ENCODE measurements at places on chromosomes 11 and 22.
A peak's percentile ranks its signal among the peaks of the same experiment; 100 is the strongest.

DNA sequence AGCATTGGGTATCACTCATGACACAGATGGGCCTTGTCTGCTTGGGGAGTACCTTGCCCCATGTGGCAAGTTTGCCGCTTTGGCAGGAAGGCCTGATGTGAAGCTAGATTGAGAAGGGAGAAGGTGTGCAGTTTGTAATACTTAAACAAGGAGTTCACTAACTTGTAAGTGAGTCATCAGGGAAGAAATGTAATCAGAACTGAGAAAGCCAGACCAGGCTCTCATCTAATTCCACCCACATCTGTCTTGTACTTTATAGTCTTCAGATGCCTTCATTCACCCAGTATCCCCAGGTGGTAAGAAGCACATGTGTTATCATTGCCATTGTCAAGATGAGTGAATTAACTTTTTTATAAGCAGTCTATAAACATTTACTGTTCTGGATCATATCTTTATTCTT is 116.0 kb upstream of the DDI1 start:
- no peak for DNase-seq

- peak; percentile 63 for DNase-seq
Measured at GRCh38 chr11:28674433-28675103, 566.4 kb downstream of the METTL15 start.

- DNase-seq = no peak
Measured at GRCh38 chr22:36335621-36336020, 52.1 kb downstream of the MYH9 start.

- DNase-seq = no peak
Measured at GRCh38 chr11:32154275-32154674, 63.4 kb downstream of the RCN1 start.

GRCh38 chr22:28142361-28142961 is 223.4 kb upstream of the PITPNB start:
- peak; percentile 82 for DNase-seq

DNA sequence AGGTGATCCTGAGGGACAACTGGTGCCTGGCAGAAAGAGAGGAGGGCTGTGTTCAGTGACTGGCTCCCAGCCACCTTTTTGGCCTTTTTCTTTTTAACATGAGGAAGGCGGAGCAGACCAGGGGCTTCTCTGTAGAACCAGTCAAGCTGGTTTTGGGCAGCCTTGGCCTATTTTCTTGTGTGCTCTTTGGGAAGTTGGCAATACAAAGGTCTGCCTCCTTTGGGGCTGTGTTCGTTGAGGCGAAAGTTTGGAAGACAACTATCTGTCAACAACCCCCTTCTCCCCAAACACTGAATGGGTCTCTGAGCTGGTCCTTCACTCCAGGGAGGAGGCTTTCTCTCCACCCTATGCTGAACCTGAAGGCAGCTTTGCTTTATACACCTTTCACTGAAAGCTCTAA is 8.5 kb downstream of the MARK2 start:
- no peak for DNase-seq

DNA sequence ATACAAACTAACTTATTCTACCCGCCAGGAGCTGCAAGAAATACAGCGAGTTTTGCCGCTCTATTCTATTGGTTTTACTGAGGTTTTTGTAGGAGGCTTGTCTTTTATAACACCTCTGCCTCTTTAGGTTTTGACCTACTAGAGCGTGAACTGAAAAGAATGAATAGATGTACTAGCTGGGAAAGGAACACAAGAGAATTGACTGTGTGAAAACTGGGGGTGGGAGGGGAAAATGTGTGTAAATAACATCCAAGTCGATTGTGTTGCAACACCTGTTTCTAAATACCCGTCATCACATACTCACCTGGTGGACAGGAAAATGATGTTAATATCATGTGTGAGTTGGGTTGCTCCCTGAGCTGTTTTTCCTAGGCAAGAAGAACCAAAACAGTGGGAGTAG is 12.9 kb upstream of the JHY start:
- DNase-seq = no peak

GRCh38 chr22:39661842-39662685 is 91.5 kb downstream of the CACNA1I start:
- DNase-seq = no peak

DNA sequence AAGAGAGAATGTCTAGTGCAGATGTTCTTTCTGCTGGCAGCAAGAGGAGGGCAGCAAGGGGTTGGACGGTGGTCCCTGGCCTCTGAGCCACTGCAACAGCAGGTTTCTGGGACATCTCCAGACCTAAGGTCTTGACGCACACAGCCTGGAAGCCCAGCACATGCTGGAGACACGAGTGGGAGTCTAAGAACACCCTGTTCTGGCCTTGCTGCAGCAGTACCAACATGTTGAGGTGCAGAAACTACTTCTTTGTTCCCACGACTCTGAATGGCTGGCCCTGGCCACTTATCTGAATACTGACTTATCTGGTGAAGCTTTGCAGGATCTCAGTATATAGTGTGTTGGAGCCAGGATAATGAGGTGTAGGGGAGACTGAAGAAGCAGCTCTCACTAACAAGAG is 6.8 kb downstream of the MICAL2 start:
- no peak for DNase-seq

DNA sequence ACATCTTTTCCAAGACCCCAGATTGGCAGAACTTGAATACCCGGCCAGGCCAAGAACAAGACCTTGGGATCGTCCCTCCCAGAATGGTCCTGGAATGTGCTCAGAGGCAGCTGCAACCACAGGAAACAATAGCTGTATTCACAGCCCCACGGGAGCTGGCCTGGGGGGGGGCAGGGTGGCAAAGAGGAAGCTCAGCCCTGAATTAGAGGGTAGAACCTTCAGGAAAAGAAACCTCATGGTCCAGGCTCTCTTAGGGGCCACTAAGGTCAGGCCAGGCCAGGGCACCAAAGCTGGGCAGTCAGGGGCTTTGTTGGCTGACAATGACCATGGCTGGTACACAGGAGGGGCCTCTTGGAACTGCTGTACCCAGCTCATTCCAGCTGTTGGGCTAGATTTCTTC is 17.3 kb downstream of the RPL27A start:
- no peak for DNase-seq

GRCh38 chr11:129286813-129287212 is 88.8 kb upstream of the BARX2 start:
- no peak for DNase-seq

DNA sequence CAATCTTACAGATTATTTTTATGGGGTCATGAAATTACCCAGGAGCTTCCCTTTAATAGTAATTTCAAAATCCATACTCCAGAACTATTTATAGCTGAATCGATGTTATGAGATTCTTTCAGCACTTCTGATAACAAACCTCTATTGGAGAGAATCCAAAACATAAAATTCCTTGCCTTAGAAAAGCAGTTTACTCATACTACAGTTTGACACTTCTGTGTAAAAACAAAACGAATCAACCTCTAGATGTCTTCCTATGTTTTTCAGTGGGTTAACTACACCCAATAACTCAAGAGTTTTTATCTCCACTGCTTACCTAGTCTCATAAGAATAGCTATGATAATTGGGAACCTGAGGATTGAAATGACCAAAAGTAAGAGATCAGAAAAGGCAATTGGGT is 35.6 kb downstream of the KIF18A start:
- DNase-seq = no peak

DNA sequence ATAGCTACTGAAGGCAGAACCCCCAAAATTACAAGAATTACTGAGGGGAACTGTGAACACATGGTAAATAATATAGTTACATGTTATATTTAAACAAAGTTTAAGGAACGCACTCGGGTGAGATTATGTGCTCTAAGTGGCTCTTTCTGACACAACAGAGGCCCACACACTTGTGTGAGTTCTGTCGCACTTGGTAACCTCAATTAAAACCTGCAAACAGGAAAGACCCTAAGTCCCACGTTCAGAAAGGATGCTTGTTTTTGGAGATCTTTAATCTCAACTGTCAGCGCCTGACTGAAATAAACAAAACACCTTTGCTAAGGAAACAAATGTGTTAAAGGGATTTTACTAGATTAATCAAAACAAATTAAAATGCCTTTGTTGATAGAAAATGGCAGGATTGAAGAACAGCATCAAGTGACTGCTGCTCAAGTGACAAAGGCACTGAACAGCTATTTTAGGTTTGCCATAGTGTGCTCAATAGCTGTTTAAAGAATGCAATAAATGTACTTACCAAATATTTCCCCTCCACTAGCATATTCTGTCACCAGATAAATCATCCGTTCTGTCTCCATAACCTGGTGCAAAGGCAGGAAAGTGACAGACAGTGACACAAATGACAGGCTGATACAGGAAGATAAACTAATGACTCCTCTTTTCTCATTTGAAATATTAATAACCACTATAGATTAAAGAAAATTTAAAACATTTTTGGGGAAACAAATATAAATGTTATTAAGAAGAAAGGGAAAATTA is 116.3 kb upstream of the APOA1 start:
- DNase-seq = no peak

- no peak for DNase-seq
Measured at GRCh38 chr11:132310390-132311375, 940.3 kb downstream of the NTM start.

- no peak for DNase-seq
Measured at GRCh38 chr11:120375076-120375475, 38.9 kb downstream of the ARHGEF12 start.

GRCh38 chr11:6404342-6405051 is 14.2 kb downstream of the SMPD1 start:
- DNase-seq = peak; percentile 17

GRCh38 chr11:95892892-95893570 is 30.9 kb downstream of the MTMR2 start:
- DNase-seq = no peak

- no peak for DNase-seq
Measured at GRCh38 chr11:72642043-72642883, 32.0 kb downstream of the PDE2A start.

- DNase-seq = no peak
Measured at GRCh38 chr11:70127653-70128434, 49.7 kb downstream of the ANO1 start.

DNA sequence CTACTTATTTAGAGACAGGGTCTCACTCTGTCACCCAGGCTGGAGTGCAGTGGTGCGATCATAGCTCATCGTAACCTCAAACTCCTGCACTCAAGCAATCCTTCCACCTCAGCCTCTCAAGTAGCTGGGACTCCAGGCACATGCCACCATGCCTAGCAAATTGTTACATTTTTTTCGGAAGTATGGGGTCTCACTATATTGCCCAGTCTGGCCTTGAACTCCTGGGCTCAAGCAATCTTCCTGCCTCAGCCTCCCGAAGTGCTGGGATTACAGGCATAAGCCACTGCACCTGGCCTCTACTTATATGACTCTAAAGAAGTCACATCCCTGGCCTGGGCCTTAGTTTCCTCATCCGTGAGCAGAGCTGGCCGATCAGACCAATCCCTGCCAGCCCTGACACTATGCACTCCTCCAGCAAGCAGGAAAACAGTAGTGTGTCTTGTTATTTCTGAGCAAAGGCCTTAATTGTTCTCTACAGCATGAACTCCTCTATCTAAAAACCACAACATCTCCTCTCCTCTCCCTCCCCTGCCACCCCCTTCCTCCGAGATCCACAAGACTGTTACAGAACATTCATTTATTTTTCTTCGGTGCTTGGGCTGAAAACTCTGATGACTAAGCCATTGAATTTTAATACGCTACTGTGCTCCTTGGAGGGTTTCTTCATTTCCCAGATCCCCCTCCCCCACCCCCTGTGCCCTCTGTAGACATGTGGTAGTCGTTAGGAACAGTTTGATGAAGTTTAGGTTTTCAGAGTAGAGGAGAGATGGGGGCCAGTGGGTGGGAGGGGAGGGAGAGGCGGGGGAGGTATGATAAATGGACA is 91.5 kb downstream of the ABTB2 start:
- peak; percentile 67 for DNase-seq

- no peak for DNase-seq
Measured at GRCh38 chr22:17777005-17777716, 2.9 kb upstream of the BID start.

GRCh38 chr11:33935461-33936456 is 43.9 kb upstream of the LMO2 start:
- no peak for DNase-seq

- DNase-seq = no peak
Measured at GRCh38 chr11:86623041-86623621, 49.3 kb downstream of the ME3 start.

DNA sequence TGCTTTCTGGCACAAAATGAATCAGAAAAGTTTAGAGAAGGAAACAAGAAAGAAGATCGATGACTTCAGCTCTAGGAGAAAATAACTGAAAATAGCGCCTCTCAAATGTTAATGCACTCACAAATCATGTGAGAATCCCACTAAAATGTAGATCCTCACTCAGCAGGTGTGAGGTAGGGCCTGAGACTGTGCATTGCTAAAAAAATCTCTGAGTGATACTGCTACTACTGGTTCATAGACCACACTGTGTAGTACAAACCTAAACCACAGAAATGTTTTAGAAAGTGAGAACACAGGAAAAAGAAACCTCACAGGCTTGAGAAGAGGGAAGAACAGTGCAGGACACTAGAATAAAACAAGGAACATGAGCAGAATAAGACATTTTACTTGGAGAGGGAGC is 2.0 kb downstream of the OR8D4 start:
- no peak for DNase-seq

- DNase-seq = no peak
Measured at GRCh38 chr11:100151944-100152343, 535.1 kb upstream of the ARHGAP42 start.

DNA sequence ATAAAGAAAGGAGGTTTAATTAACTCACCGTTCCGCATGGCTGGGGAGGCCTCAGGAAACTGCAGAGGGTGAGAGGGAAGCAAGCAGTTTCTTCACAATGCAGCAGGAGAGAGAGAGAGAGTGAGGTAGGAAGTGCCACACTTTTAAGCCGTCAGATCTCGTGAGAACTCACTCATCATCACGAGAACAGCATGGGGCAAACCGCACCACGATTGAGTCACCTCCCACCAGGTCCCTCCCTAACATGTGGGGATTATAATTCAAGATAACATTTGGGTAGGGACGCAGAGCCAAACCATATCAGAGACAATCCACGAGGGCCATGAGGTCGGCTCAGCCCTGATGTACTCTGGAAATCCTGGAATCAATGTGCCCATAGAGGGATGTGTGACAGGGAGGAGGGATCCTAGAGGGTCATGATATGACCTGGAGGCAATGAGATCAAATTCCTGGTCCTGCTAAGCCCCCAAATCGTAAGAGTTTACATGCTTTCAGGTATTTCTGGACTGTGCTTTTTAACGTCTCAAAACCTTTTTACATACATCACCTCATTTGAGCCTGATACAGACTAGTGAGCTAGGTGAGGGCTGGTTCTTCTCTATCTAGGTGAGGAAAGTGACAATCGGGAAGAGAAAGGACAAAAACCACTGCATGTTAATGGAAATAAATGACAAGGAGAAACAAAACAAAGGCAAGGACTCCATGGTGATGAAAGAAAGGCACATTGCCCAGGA is 19.5 kb upstream of the RASSF10 start:
- no peak for DNase-seq

DNA sequence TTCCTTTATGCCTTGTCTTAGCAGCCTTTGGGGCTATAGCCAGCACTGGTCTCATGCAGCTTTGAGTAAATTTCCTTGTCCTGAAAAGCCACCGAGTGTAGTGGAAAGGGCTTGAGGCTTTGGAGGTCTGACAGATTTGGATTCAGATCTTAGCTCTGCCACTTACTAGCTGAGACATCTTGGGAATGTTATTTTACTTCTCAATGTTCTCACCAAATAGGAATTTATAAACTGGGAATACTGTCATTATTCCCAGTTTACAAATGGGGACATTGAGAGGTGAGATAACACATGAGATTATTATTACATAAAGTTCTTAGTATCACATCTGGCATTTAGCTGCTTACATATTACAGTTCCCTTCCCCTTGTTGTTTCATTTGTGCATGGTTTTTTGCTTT is 95.5 kb downstream of the COMMD9 start:
- no peak for DNase-seq

All from AG04449 (cell line).